ENCODE measurements at places on chromosomes 5 and 9. TPM values are rescaled to one million over a fixed set of nuclear protein-coding genes. Genes with fewer than 3 reads are reported as not detected.

GRCh38 chr5:14364576-14365472 lies 216.8 kb upstream of the OTULINL start:
- DNase-seq = no peak

GRCh38 chr5:160213537-160213936 lies 15.8 kb upstream of the FABP6 start:
- DNase-seq = no peak

SKP2 gene
- 7.5 TPM for total RNA-seq

TLX3 gene
- not detected for total RNA-seq
